ENCODE measurements at places on chromosomes 1 and 21.

DNA sequence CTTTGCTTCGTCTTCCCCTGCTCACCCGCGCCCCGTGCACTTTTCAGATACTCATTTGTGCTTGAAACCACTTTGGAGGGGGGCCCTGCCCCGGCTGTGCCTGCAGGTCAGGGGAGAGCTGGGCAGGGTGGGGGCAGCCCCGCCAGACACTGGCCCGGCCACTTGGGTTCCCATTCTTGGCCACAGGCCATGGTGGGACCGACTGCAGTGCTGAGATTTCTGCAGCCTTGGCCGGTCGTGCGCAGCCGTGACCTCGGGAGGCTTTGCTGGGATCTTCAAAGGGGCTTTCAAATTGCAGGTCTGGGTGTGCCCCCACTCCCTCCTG is 54.5 kb upstream of the TTC34 start:
- no peak for DNase-seq

DNA sequence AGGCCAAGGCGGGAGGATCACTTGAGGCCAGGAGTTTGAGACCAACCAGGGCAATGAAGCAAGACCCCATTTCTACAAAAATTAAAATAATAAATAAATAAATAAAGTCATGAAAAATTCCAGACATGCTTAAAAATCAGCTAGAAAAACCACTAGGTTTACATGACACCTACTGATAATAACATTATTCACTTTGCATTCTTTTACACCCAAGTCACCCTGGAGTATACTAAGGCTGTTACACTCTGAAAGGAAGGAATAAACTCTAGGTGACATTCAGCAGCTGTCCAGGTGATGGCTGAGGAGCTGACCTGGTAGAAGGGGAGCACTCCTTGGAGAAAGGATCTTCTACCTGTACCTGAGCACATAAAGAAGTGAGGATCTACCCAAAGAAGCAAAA is 179.2 kb downstream of the ZNF281 start:
- DNase-seq: no peak

GRCh38 chr1:117051224-117052064 is 8.7 kb upstream of the TTF2 start:
- no peak for DNase-seq

DNA sequence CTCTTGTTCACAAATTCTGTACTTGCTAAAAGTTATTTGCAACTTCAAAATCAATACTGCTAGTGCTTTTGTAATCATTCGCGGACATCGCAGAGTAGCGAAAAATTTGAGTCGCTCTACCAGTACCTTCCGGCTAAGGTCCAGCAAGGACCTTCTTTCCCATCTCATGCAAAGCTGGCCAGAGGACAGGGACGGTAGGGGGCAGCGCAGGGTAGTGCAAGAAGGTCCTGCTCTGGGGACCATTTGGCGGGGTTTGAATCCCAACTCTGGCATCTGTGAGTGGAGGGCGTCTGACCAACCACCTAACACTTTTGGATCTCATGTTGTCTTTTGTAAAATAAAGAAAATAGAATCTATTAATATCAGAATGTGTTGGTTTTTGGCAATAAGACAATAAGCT is 258.3 kb downstream of the SPATA17 start:
- no peak for DNase-seq

DNA sequence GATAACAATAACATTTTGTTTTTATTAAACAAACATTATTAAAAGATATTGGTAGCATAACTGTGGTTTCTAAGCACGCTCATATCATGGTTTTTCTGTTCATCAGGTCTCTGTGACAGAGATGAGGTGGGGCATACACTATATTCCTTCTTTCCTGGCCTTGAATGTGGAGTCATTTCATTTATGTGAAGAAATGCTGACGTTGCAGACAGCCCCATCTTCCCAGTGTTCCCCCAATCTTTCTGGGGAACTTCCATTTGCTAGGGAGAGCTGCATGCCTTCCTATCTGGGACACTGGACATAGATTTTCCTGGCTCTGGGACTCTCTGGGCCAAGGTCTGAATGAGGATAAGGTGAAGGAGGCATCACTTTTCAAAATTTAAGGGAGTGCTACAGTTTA is 30.4 kb downstream of the PIGM start:
- DNase-seq: no peak

GRCh38 chr1:192140382-192140781 is 17.9 kb upstream of the RGS18 start:
- DNase-seq: no peak

- DNase-seq: no peak
Observed at GRCh38 chr1:155651861-155652661, 36.5 kb downstream of the YY1AP1 start.

DNA sequence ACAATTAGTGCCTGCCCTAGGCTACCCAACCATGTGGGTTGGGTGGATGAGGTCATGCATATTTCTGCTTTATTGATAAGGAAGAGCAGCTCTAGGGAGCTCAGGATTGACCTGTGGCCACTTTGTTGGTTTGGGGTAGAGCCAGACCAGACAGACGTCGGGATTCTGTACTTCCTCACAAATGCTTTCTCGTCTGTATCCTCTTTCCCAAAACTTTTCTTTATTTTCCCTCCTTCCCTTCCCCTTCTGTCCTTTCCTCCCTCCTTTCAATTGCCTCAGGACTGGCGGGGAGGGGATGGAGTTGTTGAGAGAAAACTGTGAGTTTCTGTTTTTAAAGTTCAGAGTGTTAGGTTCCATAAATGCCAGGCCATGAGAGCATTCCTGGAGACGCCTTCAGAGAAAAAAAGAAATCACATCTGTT is 68.0 kb downstream of the UCK2 start:
- DNase-seq: no peak

GRCh38 chr21:39575775-39576174 is 37.0 kb upstream of the B3GALT5 start:
- no peak for DNase-seq

DNA sequence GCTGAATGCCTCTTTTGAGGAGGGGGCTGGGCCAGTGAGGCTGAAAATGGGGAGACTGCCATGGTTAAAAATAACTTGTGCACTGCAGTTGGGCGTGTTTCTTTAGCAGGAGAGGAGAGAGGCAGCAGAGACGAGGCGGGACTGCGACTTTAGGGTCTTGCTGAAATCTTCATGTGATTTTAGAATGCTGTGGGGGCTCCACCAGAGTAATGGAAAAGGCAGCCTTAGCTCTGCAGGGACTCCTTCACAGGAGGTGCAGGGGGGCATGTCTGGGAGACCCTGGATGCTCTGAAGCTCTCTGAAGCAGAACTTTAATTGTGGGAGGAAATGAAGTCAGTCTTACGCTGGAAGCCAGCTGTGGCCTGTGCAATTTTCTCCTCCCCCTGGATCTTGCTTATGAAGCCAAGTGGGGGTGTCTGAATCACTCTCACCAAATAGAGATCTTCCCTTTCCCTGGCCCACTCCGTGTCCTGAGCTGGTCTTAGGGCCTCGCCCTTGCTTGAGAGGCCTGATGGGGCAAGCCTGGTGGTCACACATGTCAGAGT is 60.8 kb downstream of the NDUFS5 start:
- DNase-seq: no peak

GRCh38 chr1:151259351-151259750 is 4.8 kb downstream of the PSMD4 start:
- no peak for DNase-seq

- no peak for DNase-seq
Observed at GRCh38 chr21:42203936-42204335, 15.0 kb upstream of the ABCG1 start.

DNA sequence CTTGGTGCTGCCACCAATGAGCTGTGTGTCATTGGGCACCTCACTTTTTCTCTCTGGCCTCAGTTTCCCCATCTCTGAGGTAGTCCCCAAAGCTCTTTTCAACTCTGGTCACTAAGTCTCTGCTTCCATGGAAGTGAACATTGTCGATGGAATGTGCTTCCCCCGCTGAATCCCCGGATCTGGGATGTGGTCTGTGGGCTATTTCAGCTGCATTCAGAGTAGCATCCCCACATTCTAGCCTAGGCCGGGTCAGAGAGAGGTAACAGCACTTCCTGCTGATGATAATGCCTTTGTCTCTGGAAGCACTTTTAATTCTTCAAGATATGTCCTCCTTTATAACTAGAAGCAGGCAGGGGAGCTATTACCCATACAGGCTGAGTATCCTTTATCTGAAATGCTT is 29.8 kb downstream of the RASSF5 start:
- no peak for DNase-seq

- DNase-seq: no peak
Observed at GRCh38 chr21:46621457-46622182, 13.9 kb upstream of the PRMT2 start.

DNA sequence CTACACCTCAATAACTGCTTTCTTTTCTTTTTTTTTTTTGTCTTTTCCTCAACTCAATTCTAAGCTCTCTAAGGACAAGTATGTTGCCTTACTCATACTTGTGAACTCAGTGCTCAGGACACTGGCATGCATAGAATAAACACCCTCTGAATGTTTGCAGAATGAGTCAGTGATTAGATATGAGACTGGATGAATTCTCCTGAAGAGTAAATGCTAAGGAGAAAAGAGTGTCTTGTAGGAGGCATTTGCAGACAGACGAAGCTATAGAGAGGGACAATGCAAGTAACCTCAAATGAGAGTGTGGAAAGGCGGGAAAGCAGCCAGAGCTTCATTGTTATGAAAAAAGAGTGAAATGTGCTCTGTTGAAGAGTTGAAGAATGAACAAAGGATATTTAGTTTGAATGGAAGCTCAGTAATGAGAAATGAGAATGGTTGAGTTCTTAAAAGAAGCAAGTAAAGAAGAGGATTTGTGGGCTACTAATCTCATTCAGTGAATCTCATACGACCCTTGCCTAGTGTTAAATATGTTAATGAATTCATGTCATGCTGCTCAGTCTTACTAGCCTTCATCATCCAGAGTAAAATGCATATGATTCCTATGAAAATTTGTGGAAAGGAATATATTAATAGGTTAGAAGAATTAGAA is 166.1 kb upstream of the DPYD start:
- no peak for DNase-seq

GRCh38 chr1:230693221-230693620 is 20.7 kb downstream of the AGT start:
- no peak for DNase-seq

- DNase-seq: no peak
Observed at GRCh38 chr1:157006676-157007075, 38.9 kb downstream of the ARHGEF11 start.

DNA sequence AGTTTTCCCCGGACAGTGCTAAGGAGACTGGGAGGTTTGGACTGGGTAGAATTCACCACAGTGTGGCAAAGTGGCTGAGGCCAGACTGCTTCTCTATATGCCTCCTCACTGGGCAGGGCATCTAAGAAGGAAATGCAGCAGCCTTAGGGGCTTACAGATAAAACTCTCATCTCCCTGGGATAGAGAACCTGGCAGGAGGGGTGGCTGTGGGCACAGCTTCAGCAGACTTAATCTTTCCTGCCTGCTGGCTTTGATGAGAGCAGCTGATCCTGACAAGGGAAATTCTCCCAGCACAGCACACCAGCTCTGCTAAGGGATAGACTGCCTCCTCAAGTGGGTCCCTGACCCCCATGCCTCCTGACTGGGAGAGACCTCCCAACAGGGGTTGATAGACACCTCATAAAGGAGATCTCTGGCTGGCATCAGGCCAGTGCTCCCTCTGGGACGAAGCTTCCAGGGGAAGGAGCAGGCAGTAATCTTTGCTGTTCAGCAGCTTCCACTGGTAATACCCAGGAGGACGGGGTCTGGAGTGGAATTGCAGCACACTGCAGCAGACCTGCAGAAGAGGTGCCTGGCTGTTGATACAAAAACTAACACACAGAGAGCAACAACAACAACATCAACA is 25.2 kb downstream of the KIFAP3 start:
- DNase-seq: no peak

DNA sequence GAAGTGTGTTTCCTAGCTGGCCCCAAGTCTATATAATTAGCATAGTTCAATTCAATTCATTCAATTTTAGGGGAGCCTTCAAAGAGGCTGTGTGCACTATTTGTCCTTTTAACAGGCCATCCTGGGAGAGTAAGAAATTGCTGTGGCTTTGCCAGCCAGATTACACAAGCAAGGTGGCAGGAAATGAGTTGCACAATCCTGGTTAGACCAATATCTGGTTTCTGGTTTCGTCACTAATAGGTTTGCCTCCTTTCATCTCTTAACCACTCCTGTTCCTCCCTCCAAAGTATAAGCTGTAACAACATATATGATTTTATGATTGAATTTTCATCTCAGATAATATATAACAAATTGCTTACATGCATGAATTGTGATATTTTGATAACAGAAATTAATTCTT is 84.1 kb upstream of the NEGR1 start:
- no peak for DNase-seq

DNA sequence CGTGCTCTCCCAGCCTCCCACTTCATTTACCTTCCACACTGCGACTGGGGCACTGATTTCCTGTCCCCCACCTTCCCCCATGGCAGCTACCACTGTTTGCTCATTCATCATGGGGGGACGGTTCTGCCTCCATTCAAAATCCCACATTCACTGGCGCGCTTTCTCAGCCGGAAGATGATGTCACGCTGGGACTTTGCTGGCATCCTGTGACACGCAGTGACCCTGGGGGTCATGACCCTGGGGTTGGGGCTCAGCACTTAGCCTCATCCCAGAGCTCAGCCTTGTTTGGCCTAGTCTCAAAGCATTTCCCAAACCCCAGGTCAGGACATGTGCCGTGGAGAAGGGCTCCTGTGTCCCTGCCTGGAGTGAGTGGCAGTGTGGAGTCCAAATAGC is 582 bp upstream of the KCNAB2 start:
- no peak for DNase-seq

GRCh38 chr1:20028726-20029125 is 41.3 kb upstream of the PLA2G5 start:
- no peak for DNase-seq

DNA sequence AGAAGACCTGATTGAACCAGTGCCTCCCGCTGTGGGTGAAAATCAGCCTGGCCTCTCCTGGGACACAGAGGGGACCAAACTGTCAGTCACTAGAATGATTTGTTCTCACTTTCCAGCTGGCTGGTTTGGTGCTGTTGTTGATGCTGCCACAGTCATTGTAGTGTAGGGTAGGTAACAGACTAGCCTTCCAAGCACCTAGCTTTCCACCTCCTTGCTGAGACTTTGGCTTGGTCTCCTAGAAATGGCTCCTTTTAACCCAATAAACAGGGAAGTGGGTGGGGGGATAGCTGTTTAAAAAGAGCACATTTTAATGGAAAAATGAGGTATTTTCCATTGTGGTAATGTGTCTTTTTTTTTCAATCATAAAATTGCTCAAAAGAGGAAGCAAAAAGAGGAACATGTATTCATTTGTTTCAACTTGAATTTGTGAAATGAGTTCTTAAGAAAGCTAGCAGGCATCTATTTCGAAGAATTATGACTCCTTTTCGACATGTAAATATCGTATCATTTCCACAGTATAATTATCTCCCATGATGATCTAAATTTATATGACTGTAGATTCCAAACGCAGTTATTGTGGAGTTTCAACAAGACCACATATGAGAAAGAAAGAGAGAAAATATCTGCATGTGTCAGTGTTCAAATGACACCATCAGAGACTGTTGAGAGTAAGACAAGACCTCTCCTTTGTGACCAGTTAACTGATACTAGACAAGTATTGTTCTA is 190.1 kb downstream of the HLX start:
- DNase-seq: no peak
